ENCODE measurements at places on chromosomes 13 and 19.

DNA sequence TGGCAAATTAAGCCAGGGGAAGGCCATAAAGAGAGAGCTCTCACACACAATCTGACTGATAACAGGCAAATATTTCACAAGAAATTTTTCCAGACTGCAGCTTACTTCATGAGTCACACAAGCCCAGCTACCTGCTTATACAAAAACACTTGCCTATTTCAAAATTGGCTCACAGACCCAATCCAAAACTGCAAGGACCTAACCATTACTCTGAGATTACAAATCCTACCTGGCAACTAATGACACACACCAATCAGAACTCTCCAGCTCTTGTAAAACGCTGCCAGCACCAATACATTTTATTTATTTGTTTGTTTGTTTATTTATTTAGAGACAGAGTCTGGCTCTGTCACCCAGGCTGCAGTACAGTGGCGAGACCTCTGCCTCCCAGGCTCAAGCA is 18.1 kb upstream of the ZFP82 start:
- DNase-seq: no peak

- DNase-seq: no peak
These were observed 762.1 kb upstream of the ARGLU1 start for GRCh38 chr13:107329991-107330390.

DNA sequence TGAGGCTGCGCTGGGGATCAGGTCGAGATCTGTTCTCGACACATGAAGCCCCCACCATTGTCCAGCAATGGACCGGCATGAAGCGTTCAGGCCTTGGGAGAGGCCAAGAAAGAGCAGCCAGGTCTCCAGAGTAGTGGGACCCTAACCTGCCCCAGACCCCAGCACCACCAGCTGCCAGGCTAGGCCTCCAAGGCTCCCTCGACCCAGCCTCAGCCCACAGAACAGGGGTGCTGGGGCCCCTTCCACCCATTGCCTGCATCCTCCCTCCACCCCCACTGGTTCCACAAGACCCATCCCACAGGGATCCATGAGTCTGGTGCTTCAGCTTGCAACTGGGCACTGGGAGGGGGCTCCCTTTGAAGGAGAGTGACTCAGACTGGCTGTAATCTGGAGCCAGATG is 120.3 kb downstream of the TUBA3C start:
- no peak for DNase-seq

DNA sequence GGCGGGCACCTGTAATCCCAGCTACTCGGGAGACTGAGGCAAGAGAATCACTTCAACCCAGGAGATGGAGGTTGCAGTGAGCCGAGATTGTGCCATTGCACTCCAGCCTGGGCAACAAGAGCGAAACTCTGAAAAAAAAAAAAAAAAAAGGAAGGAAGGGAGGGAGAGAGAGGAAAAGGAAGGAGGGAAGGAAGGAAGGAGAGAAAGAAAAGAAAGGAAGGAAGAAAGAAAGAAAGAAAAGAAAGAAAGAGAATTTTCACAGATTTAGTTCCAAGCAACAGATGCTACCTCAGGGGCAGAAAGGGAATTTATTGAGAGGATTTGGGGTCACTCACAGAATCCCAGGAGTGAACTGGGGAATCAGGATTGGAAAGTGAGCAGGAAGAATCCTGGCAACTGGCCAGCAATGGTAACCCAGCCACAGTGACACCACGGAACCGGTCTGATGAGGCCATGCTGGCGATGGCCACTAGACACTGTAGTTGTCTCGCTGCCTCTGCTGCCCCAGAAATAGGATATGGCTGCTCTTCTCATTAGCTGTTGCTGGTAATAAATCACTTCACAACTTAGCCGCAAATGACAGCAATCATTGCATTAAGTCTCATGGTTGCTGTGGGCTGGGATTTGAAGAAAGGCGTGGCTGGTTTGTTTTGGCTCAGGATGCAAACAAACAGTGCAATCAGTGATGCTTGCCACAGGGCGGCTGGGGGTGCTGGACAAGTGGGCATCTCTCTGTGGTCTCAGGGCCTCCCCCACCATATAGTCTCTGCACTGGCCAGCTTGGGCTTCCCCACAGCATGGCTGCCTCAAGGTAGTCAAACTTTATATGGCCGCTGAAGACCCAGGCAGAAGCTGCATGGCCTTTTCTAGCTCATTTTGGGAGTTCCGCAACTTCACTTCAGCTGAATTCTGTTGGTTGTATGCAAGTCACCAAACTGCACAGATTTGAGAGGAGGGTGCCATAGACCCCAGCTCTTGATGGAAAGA is 5.2 kb upstream of the BCAM start:
- DNase-seq: no peak

- no peak for DNase-seq
These were observed 15.5 kb downstream of the SLC25A30 start for GRCh38 chr13:45402641-45403040.

- no peak for DNase-seq
These were observed 117.9 kb downstream of the CCNA1 start for GRCh38 chr13:36550177-36550576.

DNA sequence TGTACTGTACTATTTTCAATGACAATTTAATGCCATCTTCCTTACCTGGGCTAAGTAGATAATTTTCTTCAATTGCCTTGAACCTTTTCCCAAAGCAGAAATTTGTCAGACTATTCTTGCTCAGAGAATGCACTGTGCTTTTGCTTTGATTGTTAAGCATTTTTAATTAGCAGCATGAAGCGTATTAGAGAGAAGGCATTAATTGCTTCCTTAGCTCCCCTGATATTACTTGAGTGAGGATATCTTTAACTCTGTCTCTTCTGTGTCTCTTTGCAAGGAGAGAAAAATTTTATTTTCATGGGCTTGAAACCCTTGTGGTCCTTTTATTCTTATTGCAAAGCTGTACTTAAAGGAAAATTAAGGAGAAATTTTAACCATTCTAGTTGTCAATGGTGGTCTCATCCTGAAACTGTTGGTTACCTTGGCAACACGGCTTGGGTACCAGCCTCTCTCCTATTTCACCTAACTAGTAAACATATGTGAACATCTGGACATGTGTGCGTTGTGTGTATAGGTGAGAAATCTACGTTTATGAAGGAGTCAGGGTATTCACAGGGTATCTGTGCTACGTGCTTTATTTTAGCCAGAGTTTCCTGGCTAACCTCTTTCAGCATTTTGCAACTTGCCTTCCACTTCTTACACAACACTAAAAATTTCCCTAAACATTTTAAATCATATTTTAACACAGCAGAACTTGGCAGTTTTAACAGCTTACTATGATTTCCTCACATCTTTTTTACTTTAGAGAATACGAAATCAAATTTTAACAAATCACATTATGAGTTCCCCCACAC is 225.5 kb downstream of the KLF5 start:
- no peak for DNase-seq

DNA sequence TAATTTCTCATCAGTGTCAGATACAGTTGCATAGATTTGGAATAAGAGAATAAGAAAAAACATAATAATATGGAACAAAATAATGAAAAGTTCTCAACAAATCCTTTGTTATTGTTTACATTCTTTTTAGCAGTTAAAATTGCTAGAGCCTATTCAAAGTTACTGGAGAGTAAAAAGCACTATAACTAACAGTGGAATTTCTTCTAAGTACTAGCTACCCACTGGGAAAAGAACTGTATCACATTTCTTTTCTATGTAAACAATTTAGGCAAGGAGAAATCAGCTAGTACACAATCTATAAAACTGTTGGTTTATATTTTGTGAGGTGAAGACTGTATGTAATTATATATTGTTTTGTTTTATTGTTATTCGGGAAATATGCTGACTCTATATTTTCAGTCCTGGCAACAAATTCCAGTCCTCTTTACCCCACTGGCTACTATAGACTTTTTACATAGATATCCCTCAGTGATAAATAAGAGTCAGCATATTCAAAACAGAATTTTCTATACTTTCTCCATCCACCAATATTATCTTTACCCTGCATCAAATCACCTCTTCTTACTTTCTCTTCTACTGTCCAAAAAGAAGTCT is 222.0 kb downstream of the PCDH9 start:
- DNase-seq: no peak

- DNase-seq: no peak
These were observed 1566.6 kb downstream of the EFNB2 start for GRCh38 chr13:104968876-104969275.

GRCh38 chr13:98687319-98687718 is 65.2 kb downstream of the SLC15A1 start:
- DNase-seq: no peak

All from stimulated activated CD4-positive, alpha-beta T cell treated with anti-CD3 and anti-CD28 coated beads, Interleukin-1b, Interleukin-23, amount 100 ng/mL, for 1 hour (primary cell).